SJCRH30 (cell line): ENCODE measurements at places on chromosomes 5 and 9. TPM values are rescaled to one million over a fixed set of nuclear protein-coding genes. Genes with fewer than 3 reads are reported as not detected.

GRCh38 chr5:153459051-153459743 lies 31.3 kb upstream of the GRIA1 start:
- H3K27ac ChIP-seq, result no peak overlapping the region
- DNase-seq, result no peak
- no peaks in the 10 kb centered on the region for H3K4me1 ChIP-seq
- no peaks in the 10 kb centered on the region for H3K36me3 ChIP-seq

GRCh38 chr9:71911908-71912335 lies 483 bp downstream of the C9orf85 start:
- H3K4me3 ChIP-seq, result peak overlapping the region; percentile 75
- no peak for DNase-seq
- no peaks in the 10 kb centered on the region for H3K27me3 ChIP-seq
- no peaks in the 10 kb centered on the region for H3K4me1 ChIP-seq
- H3K36me3 ChIP-seq, result no peaks in the 10 kb centered on the region

DNA sequence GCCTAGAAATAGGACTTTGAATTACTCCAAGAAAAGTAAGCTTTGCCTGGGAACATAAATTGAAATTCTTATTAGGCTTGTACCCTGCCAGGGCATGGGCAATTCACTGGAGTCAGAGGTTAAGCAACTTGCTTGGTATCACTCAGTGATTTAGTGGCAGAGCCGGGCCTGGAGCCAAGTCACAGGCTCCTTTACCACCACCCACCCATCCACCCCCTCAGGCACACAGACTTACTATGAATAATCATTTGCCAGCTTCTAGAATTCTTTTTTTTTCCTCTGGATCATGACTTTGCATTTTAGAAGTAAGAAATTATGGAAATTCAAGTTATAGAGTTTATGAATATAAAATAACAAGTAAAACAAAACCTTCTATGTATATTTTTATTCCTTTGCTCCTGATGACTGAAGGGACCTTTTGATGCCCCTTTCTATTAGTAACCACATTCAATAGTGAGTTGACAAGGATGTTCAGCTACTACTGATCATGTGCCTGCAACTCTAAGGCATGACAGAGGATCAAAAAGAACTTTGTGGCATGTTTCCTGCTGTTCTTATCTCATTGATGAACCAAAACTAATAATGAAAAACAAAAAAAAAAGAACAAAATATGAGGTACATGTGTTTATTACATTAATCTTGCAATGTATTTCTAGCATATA lies 614.7 kb downstream of the TLR4 start:
- no peak overlapping the region for H3K4me3 ChIP-seq
- H3K27me3 ChIP-seq, result no peaks in the 10 kb centered on the region
- H3K27ac ChIP-seq, result no peak overlapping the region
- peak; percentile 10 for DNase-seq

Gene GBGT1
- 1.2 TPM in 2 replicates for total RNA-seq

- no peaks in the 10 kb centered on the region for H3K36me3 ChIP-seq
- H3K4me1 ChIP-seq, result no peaks in the 10 kb centered on the region
- H3K27me3 ChIP-seq, result no peaks in the 10 kb centered on the region
- H3K4me3 ChIP-seq, result no peak overlapping the region
- DNase-seq, result no peak
Observed at GRCh38 chr5:128636361-128636760, 98.3 kb upstream of the FBN2 start.

Gene EQTN
- total RNA-seq, result not detected in 2 replicates

Gene CTSV
- 19.8 and 21.0 TPM in 2 replicates for total RNA-seq

Gene PDE6A
- total RNA-seq, result 0.28 and 0.47 TPM in 2 replicates

DNA sequence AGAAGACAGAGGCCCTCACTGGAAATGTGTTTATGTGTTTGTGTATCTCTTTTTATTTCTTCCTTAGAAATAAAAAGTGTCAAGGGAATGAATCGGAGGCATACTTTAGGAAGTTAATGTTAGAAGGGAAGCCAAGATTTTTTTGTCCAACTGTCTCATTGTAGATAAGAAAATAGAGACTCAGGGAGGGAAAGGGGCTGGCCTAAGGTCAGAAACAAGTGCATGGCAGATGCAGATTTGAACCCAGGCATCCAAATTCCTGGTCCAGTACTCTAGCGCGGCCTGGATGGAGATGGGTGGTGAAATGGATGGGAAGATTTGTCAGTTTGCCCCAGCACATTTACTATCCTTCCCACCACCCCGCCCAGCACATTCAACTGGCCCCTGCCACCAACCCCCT lies 19.8 kb upstream of the TNIP1 start:
- H3K4me1 ChIP-seq, result peaks cover 15% of the 10 kb centered on the region
- H3K36me3 ChIP-seq, result peaks cover 55% of the 10 kb centered on the region
- H3K27ac ChIP-seq, result no peak overlapping the region
- H3K4me3 ChIP-seq, result no peak overlapping the region
- no peak for DNase-seq

Gene OR1Q1
- not detected in 2 replicates for total RNA-seq

- H3K27me3 ChIP-seq, result no peaks in the 10 kb centered on the region
- no peaks in the 10 kb centered on the region for H3K36me3 ChIP-seq
- no peak overlapping the region for H3K4me3 ChIP-seq
- DNase-seq, result no peak
Observed at GRCh38 chr5:1652873-1653697, 129.3 kb upstream of the LPCAT1 start.

Gene NUTM2F
- total RNA-seq, result not detected in 2 replicates

Gene C8G
- not detected in 2 replicates for total RNA-seq

Gene NFIB
- total RNA-seq, result 44.7 and 48.1 TPM in 2 replicates

- H3K36me3 ChIP-seq, result peaks cover 3% of the 10 kb centered on the region; the same call in 1 of the 2 replicates
- DNase-seq, result no peak
- no peak overlapping the region for H3K27ac ChIP-seq
- no peaks in the 10 kb centered on the region for H3K27me3 ChIP-seq
Observed at GRCh38 chr9:133910855-133911514, 81.1 kb downstream of the VAV2 start.

Gene FCHSD1
- 2.0 and 2.1 TPM in 2 replicates for total RNA-seq

Gene EGFL7
- 0.71 and 0.81 TPM in 2 replicates for total RNA-seq

DNA sequence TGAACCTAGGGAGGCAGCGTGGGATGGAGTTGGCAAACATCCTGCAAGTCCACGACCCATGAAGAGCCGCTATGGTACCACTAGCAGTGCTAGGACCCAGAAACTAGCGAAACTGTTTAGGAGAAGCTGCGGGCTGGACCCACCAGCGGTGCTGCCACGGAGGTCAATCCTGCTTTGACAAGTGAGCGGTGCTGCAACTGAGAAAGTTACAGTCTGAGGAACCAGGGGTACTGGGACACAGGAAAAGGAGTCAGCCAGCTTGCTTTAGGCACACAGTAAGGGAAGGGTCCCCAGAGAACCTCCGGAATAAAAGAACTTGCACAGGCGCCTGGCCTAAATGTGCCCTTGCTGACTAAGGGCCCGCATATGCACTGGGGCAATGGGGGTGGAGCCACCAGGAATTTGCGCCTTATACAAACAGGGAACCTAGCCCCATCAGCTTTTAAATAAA lies 23.6 kb upstream of the ANXA2R start:
- H3K27me3 ChIP-seq, result no peaks in the 10 kb centered on the region
- DNase-seq, result no peak
- no peaks in the 10 kb centered on the region for H3K36me3 ChIP-seq
- H3K4me3 ChIP-seq, result no peak overlapping the region

- H3K27ac ChIP-seq, result no peak overlapping the region
- no peak for DNase-seq
- H3K4me1 ChIP-seq, result peaks cover 26% of the 10 kb centered on the region
- no peak overlapping the region for H3K4me3 ChIP-seq
- H3K36me3 ChIP-seq, result no peaks in the 10 kb centered on the region
- no peaks in the 10 kb centered on the region for H3K27me3 ChIP-seq
Observed at GRCh38 chr5:107469485-107470294, 201.0 kb downstream of the EFNA5 start.

Gene CNTNAP3B
- total RNA-seq, result 1.1 and 1.2 TPM in 2 replicates
